Prostate gland (tissue), 2 donors: ENCODE measurements at places on chromosomes 3 and 15.

GRCh38 chr15:68334661-68335124 lies 57.1 kb downstream of the FEM1B start:
- no peak overlapping the region for H3K27ac ChIP-seq
- H3K36me3 ChIP-seq, result no peaks in the 10 kb centered on the region
- no peak overlapping the region for H3K4me3 ChIP-seq
- H3K27me3 ChIP-seq, result no peaks in the 10 kb centered on the region

- no peaks in the 10 kb centered on the region for H3K4me1 ChIP-seq
- H3K27me3 ChIP-seq, result no peaks in the 10 kb centered on the region
- no peaks in the 10 kb centered on the region for H3K36me3 ChIP-seq
Observed at GRCh38 chr15:70453766-70454165, 309.6 kb downstream of the UACA start.

- no peak overlapping the region for H3K4me3 ChIP-seq
- no peak for DNase-seq
- no peaks in the 10 kb centered on the region for H3K36me3 ChIP-seq
- no peaks in the 10 kb centered on the region for H3K4me1 ChIP-seq
- H3K27me3 ChIP-seq, result no peaks in the 10 kb centered on the region
Observed at GRCh38 chr3:175065497-175065896, 206.4 kb downstream of the NAALADL2 start.

DNA sequence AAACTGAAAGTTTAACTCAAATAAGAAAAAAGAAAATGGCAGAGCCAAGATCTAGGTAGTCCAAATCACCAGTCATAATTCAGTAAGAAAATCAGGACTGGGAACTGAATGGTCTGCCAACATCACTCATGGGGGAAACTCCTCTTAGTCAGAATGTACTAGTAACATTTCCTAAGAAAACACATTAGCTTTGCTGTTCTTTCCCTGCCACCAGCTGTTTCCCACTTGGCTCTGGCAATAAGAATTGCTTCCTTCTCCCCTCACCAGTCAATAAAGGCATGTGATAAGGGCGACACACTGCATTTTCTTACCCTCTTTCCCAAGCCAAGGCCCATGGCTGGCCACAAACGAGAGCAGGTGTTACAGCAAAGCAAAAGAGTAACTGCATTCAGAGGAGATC lies 46.1 kb downstream of the PIK3R4 start:
- no peaks in the 10 kb centered on the region for H3K36me3 ChIP-seq
- no peaks in the 10 kb centered on the region for H3K4me1 ChIP-seq
- no peak overlapping the region for H3K4me3 ChIP-seq
- H3K27ac ChIP-seq, result no peak overlapping the region
- no peak for DNase-seq

GRCh38 chr3:118527514-118528044 lies 507.1 kb downstream of the IGSF11 start:
- no peak for DNase-seq
- H3K4me3 ChIP-seq, result no peak overlapping the region
- H3K27ac ChIP-seq, result no peak overlapping the region
- no peaks in the 10 kb centered on the region for H3K27me3 ChIP-seq

DNA sequence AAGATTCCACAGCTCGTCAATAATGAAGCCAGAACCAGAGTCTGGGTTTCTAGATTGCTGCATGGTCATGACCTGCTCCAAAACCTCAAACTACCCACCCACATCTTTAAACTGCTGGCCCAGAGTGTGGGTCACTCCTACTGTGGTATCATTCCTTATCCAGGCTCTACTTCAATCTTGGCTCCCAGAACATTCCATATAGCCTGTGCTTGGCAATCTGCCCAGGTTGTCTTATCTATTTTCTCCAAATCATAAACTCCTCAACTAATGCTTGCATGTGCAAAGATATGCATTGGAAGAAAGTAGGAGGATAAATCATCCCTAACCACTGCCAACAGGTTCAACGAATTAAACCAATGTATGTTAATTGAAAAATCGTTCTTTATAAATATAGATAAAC lies 169.7 kb downstream of the ANXA2 start:
- H3K4me3 ChIP-seq, result no peak overlapping the region
- no peaks in the 10 kb centered on the region for H3K27me3 ChIP-seq
- DNase-seq, result no peak
- H3K27ac ChIP-seq, result no peak overlapping the region
- H3K4me1 ChIP-seq, result no peaks in the 10 kb centered on the region

DNA sequence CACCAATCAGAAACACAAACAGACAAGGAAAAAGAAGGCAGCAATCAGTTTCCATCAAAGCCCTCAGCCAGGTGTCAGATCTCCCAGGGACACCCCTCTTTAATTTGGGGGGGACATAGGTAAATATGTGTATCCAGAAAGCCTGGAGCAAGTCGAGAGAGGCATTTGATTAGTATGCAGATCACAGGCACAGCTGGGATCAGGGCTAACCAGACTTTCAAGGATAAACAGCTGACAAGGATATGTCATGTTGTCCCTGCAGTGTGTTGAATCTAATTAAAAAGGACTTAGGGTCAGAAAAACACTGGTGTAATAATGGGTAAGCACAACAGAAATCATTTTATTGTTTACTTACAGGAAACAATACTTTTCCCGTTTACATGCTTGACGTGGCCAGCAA lies 30.2 kb downstream of the NSMCE3 start:
- H3K27me3 ChIP-seq, result no peaks in the 10 kb centered on the region
- no peaks in the 10 kb centered on the region for H3K36me3 ChIP-seq
- H3K4me3 ChIP-seq, result no peak overlapping the region
- no peaks in the 10 kb centered on the region for H3K4me1 ChIP-seq

GRCh38 chr15:77476995-77477394 lies 56.3 kb downstream of the HMG20A start:
- no peak overlapping the region for H3K27ac ChIP-seq
- H3K36me3 ChIP-seq, result no peaks in the 10 kb centered on the region
- H3K4me1 ChIP-seq, result no peaks in the 10 kb centered on the region
- H3K4me3 ChIP-seq, result no peak overlapping the region
- DNase-seq, result no peak

- H3K36me3 ChIP-seq, result no peaks in the 10 kb centered on the region
- DNase-seq, result no peak
- H3K27ac ChIP-seq, result no peak overlapping the region
- H3K4me1 ChIP-seq, result peaks cover 3% of the 10 kb centered on the region
Observed at GRCh38 chr3:134481166-134481565, 4.6 kb downstream of the ANAPC13 start.
